CD4-positive, alpha-beta memory T cell (primary cell): ENCODE measurements at places on chromosomes 5 and 9.

- H3K4me3 ChIP-seq = no peak overlapping the region
- no peak for DNase-seq
- no peaks in the 10 kb centered on the region for H3K4me1 ChIP-seq
- H3K27ac ChIP-seq = no peak overlapping the region
- H3K36me3 ChIP-seq = no peaks in the 10 kb centered on the region
Observed at GRCh38 chr9:18665947-18666346, 192.0 kb downstream of the ADAMTSL1 start.

DNA sequence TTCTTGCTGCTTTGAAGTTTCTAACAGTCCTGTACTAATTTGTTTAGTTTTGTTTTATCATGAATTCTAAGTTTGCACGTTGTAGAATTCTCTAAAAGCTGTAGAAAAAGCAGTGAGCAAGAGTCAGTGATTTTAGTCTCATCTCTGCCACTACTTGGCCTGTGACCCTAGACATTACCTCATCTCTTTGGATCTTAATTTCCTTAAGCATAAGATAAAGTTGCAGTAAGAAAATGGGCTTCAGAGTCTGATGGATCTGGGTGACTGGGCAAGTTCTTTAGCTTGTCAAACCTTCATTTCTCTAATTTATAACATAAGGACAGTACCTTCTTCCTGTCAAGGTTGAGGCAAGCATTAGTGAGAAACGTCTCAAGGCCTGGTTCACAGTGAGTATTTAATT is 247.9 kb downstream of the DMRT2 start:
- H3K36me3 ChIP-seq = no peaks in the 10 kb centered on the region
- H3K27ac ChIP-seq = no peak overlapping the region
- H3K27me3 ChIP-seq = no peaks in the 10 kb centered on the region
- DNase-seq = no peak
- H3K4me1 ChIP-seq = no peaks in the 10 kb centered on the region
- H3K4me3 ChIP-seq = no peak overlapping the region

- no peaks in the 10 kb centered on the region for H3K36me3 ChIP-seq
- H3K4me1 ChIP-seq = peaks cover 16% of the 10 kb centered on the region
- no peak for DNase-seq
- no peak overlapping the region for H3K4me3 ChIP-seq
- no peaks in the 10 kb centered on the region for H3K27me3 ChIP-seq
Observed at GRCh38 chr5:81819556-81820317, 68.8 kb upstream of the SSBP2 start.

DNA sequence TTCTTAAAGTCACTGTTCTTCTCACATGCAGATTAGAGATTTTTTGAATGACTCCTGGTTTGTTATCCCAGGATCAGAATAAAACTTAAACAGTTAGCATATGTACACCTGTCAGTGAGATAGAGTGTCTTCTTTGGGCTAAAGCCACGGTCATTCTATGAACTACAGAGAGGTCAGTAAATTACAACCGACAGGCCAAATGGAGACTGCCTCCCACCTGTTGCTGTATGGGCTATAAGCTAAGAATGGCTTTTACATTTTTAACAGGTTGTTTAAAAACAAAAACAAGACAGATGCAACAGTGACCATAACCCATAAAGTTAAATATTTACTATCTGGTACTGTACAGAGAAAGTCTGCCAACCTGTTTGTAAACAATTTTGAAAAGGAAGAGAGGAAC is 125.7 kb downstream of the ELAVL2 start:
- H3K27ac ChIP-seq = no peak overlapping the region
- H3K4me1 ChIP-seq = no peaks in the 10 kb centered on the region
- H3K4me3 ChIP-seq = no peak overlapping the region
- H3K36me3 ChIP-seq = no peaks in the 10 kb centered on the region
- DNase-seq = no peak

DNA sequence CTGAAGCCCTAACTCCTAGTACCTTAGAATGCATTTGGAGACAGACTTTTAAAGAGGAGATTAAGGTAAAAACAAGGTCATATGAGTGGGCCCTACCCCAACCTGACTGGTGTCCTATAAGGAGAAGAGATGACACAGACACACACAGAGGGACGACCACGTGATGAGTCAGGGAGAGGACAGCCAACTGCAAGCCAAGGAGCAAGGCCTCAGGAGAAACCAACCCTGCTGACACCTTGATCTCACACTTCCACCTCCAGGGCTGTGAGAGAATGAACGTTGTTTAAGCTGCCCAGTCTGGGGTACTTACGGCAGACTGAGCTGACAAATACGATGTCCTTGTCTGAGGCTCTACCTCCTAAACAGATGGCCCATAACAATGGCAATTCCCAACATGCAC is 93.6 kb downstream of the ROR2 start:
- H3K27ac ChIP-seq = no peak overlapping the region
- no peaks in the 10 kb centered on the region for H3K4me1 ChIP-seq
- no peak for DNase-seq
- H3K27me3 ChIP-seq = no peaks in the 10 kb centered on the region
- H3K36me3 ChIP-seq = no peaks in the 10 kb centered on the region

GRCh38 chr5:17831279-17831678 is 197.0 kb downstream of the TAF11L14 start:
- no peaks in the 10 kb centered on the region for H3K4me1 ChIP-seq
- H3K27me3 ChIP-seq = no peaks in the 10 kb centered on the region
- H3K36me3 ChIP-seq = no peaks in the 10 kb centered on the region
- no peak overlapping the region for H3K27ac ChIP-seq
- H3K4me3 ChIP-seq = no peak overlapping the region

DNA sequence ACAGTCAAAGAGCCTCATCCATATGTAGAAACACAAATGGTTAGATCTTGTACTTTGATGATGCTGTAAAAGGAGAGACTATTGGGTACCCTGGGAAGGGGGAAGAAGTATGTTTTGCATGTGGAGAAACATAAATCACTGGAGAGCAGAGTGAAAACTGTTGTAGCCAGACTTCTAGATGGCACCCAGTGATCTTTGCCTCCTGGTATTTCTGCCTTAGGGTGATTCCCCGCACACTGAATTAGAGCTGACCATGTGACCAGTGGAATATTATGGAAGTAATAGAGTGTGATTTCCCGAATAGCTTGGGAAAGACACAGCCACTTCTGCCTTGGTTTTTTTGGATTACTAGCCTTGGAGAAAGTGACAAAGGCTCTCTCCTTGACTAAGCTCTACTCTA is 174.3 kb downstream of the LPAR1 start:
- H3K36me3 ChIP-seq = no peaks in the 10 kb centered on the region
- H3K27me3 ChIP-seq = no peaks in the 10 kb centered on the region
- no peak for DNase-seq
- H3K4me3 ChIP-seq = no peak overlapping the region
- H3K27ac ChIP-seq = no peak overlapping the region

- peaks cover 13% of the 10 kb centered on the region for H3K4me1 ChIP-seq
- DNase-seq = peak; percentile 35
- H3K27me3 ChIP-seq = no peaks in the 10 kb centered on the region
- no peak overlapping the region for H3K27ac ChIP-seq
- H3K4me3 ChIP-seq = no peak overlapping the region
- peaks cover 21% of the 10 kb centered on the region for H3K36me3 ChIP-seq
Observed at GRCh38 chr9:75071530-75072122, 16.3 kb downstream of the NMRK1 start.

GRCh38 chr5:90941002-90941720 is 382.6 kb downstream of the ADGRV1 start:
- no peak overlapping the region for H3K27ac ChIP-seq
- no peaks in the 10 kb centered on the region for H3K4me1 ChIP-seq
- no peaks in the 10 kb centered on the region for H3K36me3 ChIP-seq
- DNase-seq = no peak

GRCh38 chr5:9557696-9558095 is 11.8 kb upstream of the SEMA5A start:
- H3K27ac ChIP-seq = no peak overlapping the region
- H3K4me1 ChIP-seq = no peaks in the 10 kb centered on the region
- H3K4me3 ChIP-seq = no peak overlapping the region
- H3K36me3 ChIP-seq = no peaks in the 10 kb centered on the region

DNA sequence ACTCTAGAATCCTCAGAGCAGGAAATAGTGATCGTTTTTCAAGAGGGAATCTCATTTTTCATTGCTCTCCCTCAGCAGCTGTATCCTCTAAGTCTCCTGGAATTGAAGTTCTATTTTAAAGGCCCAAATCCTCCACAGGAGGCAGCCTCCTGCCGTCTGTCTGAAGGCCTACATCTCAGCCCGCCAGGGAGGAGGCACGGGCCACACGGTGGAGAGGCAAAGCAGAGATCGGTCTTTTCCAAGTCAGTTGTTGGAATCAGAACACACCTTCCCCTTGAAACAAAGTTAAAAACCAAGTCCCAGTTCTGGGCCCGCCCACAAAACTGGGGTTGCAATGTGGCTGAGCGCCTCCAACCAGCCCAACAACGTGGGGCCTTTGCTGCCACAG is 68.7 kb downstream of the RAPGEF1 start:
- peak overlapping the region; percentile 89 for H3K27ac ChIP-seq
- H3K27me3 ChIP-seq = no peaks in the 10 kb centered on the region

DNA sequence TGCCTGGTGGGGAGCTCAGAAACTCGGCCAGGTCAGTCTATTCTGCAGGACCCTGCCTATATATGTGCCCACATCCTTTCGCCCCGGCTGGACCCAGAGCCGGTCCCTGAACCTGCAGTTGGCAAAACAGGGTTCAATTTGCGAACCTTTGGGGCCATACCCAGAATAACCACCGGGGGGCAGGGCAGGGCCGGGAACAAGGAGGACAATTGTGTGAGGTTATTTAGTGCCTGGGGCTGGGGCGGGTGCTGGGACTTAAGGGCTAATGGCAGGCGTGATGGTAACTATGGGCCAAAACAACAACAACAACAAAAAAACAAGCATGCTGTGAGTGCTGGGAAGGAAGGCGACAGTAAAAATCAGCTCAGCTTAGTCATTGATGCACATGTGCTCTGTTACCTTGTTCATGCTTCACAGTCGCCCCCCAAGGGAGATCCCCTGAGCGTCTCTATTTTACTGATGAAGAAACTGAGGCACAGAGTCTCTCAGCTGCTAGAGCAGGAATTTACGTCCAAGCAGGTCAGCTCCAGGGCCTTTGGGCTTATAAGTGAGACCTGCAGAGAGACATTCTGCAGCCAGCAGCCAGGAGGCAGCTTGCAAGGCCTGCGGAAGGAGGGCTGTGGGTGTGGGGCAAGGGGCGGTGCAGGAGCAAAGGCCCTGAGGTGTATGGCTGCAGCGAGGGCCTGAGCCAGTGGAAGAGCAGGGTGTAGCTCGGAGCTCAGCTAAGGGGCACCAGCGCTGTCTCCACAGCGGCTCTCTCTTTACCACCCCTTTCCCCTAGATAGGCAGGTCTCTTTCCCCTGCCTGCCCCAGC is 106.0 kb downstream of the PHF2 start:
- peak; percentile 39 for DNase-seq
- H3K4me1 ChIP-seq = no peaks in the 10 kb centered on the region
- no peak overlapping the region for H3K27ac ChIP-seq
- H3K36me3 ChIP-seq = no peaks in the 10 kb centered on the region
- no peaks in the 10 kb centered on the region for H3K27me3 ChIP-seq

GRCh38 chr5:1320436-1321344 is 24.2 kb downstream of the CLPTM1L start:
- H3K4me3 ChIP-seq = no peak overlapping the region
- H3K27ac ChIP-seq = no peak overlapping the region
- no peaks in the 10 kb centered on the region for H3K27me3 ChIP-seq
- H3K36me3 ChIP-seq = peaks cover 55% of the 10 kb centered on the region
- H3K4me1 ChIP-seq = peaks cover 22% of the 10 kb centered on the region

DNA sequence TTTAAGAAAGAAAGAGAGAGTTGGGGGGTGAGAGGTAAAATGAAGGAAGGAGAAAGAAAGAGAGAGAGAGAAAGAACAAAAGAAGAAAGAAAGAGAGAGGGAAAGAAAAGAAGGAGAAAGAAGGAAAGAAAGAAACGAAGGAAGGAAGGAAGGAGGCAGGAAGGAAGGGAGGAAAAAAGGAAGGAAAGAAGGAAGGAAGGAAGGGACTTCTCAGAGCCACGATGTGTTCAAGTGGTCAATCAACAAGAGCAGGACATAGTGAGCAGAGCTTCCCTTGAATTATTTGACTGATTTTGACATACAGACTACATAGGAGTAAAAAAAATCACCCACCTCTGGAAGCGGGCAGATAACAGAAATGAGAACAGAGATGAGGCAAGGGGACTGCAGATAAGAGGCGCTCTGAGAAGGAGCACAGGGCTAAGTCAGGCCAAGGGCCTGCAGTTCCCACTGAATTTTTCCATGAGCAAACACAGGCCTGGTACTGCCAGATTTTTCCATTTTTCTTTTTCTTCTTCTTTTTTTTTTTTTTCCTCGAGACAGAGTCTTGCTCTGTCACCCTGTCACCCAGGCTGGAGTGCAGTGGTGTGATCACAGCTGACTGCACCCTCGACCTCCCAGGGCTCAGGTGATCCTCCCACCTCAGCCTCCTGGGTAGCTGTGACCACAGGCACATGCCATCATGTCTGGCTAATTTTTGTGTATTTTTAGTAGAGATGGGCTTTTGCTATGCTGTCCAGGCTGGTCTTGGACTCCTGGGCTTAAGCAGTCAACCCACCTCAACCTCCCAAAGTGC is 77.7 kb upstream of the IL17B start:
- H3K36me3 ChIP-seq = no peaks in the 10 kb centered on the region
- H3K27ac ChIP-seq = no peak overlapping the region
- no peaks in the 10 kb centered on the region for H3K4me1 ChIP-seq
- H3K4me3 ChIP-seq = no peak overlapping the region
- H3K27me3 ChIP-seq = no peaks in the 10 kb centered on the region

DNA sequence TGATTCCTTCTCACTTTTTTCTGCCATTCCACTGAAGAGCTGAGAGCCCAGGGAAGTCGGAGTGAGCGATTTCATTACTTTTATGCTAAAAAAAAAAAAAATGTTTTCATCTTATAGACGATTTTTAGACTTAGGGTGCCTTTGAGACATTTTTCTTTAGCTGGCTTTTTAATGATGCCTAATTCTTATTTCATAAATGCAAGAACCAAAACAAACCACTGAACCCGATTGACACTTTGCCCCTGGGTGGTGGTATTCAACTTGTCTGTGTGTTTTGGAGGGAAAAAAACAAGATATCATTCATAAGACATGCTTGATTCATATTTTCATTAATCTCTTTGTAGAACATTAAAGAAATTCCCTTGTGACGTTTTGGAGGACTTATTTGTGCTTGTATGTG is 2.4 kb downstream of the TLE4 start:
- no peak for DNase-seq
- H3K4me3 ChIP-seq = peak overlapping the region; percentile 68
- no peaks in the 10 kb centered on the region for H3K36me3 ChIP-seq
- no peak overlapping the region for H3K27ac ChIP-seq
- peaks cover 62% of the 10 kb centered on the region for H3K4me1 ChIP-seq
- H3K27me3 ChIP-seq = peaks cover 8% of the 10 kb centered on the region

GRCh38 chr9:8679371-8679822 is 879.8 kb upstream of the DMAC1 start:
- no peak overlapping the region for H3K4me3 ChIP-seq
- H3K27me3 ChIP-seq = no peaks in the 10 kb centered on the region
- no peaks in the 10 kb centered on the region for H3K36me3 ChIP-seq
- DNase-seq = no peak

DNA sequence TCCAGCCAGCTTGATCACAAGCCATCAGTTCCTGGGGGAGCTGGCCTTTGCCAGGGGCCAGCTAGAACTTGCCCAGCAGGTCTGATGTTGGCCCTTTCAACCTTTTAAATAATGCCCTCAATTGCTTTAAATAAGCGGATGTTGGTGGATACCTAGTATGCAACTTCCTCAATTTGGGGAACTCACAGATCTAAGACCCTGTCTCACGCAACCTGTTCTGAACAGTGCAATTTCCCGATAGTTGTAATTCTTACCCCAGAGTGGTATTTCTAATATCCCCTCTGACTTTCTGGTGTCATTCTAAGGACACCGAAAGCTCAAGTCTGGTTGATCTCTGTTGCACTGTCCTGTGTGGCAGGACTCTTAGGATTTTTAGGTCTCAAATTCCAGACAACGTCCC is 23.1 kb downstream of the GALNT12 start:
- H3K4me3 ChIP-seq = no peak overlapping the region
- H3K36me3 ChIP-seq = no peaks in the 10 kb centered on the region
- no peak overlapping the region for H3K27ac ChIP-seq
